ENCODE measurements at places on chromosomes 5 and 9.

- DNase-seq = no peak
These were observed 656.3 kb upstream of the FAM174A start for GRCh38 chr5:99878830-99879229.

DNA sequence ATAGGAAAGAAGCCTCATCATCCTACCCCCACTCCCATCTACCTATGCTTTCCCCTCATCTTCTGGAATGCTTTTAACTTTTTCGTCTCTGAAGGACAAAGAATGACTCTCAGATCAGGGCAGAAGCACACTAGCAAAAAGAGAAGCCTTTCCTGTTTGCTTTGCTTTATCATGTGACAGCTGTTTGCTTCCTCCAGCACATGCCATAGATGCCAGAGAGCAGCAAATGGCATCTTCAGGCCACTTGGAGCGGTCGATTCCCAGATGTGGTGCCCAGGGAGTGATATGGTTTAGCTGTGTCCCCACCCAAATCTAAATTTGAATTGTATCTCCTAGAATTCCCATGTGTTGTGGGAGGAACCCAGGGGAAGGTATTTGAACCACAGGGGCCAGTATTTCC is 294.8 kb downstream of the GADD45G start:
- no peak for DNase-seq

DNA sequence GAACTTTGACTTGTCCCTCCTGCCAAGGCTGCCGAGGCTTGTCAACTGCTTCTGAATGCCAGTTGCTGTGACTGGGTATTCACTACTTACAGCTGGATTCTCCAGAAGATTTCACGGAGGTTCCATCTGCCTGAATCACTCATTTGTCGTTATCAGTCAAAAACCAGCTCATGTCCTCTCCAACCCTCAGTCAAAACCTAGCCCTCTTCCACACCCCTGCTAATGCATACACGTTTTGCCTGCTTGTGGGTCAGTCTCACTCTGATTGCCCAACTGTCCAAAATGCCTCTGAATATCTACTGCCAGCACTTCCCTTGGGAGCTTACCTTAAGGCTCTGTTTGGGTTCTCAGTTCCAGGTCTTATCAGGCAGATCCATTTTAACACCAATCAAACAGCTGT is 238.6 kb upstream of the TMEM161B start:
- DNase-seq = no peak

GRCh38 chr5:23445573-23445972 is 61.8 kb upstream of the PRDM9 start:
- DNase-seq = no peak

DNA sequence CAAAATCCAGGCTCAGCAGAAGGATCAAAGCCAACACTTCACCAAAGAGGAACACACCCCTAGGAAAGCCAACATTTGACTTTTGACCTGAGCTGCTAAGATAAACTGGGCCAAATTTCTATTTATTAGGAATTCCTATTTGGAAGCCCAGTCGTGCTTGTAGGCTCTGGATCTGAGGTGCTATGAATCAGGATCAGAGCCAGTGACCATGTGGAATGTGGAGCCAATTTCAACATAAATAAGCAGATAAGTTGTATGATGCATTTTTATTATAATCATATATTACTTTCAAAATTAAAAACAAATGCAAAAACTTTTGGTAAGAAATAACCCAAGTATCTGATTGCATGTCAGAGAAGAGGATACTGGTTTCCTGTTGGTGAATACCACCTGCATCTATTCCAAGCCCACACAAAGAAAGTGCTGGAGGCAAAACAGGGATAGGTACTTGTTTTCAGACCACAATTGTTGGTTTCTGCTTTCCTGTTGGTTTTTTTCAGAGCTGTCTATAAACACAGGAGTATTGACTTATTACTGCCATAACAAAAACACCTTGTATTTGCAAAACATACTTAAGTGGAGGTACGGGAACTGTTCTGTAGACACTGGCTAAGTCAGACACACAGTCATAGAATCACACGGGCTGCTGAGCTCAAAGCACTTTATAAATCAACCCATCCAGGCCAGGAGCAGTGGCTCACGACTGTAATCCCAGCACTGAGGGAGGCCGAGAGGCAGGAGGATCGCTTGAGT is 52.8 kb downstream of the ARL15 start:
- DNase-seq = no peak

- DNase-seq = no peak
These were observed 1.6 kb downstream of the IRX4 start for GRCh38 chr5:1881098-1881572.

GRCh38 chr5:74667396-74667795 is 17.6 kb upstream of the HEXB start:
- no peak for DNase-seq

GRCh38 chr9:101029315-101030085 is 973 bp downstream of the PLPPR1 start:
- DNase-seq = peak; percentile 19

DNA sequence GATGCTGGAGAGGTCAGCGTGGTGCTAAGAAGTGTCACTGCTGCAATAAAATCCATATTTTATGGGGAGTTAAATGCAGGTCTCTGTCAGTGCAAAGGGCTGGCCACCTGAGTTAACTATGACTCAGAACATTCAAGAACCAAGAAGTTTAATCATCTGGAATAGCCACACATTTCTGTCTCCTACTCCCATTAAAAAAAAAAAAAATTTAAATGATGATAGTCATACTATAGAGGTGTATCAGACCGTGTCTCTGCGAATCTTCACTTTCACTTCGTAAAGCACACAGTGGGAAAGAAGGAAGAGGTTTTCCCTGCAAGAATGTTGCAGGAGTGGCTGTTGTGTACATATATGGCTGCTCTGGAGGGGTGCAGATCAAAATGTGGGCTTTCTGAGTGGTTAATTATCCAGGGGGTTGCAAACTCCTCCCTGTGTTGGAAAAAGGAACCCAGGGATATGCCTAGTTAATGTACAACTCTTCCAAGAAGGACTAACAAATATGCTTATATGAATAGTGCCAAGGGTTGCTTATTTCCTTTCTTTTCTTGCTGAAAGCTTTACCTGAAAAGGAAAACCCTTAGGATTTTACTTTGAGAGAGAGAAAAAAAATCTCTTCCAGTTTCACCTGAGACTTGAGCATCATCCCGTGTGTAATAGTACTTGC is 1.5 kb downstream of the CDH6 start:
- no peak for DNase-seq

GRCh38 chr5:79771387-79771786 is 81.8 kb downstream of the CMYA5 start:
- DNase-seq = no peak

- no peak for DNase-seq
These were observed 1767.7 kb downstream of the EFNA5 start for GRCh38 chr5:105903069-105903468.

DNA sequence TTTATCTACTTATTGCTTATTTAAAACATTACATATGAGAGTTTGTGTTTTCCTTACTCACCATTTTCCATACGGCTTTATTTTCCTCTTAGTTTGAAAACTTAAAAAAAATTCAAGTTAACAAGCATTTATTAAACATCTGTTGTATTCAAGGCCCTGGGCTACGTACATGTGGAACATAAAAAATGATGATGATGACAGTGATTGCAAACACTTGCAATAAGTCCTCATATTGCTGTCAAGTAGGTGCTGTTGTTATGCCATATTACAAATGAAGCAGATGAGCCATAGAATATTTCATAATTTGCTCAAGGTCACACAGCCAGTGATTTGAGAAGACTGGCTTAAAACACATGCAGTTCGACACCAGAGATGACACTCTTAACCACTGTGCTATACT is 180.6 kb downstream of the COMMD10 start:
- no peak for DNase-seq

GRCh38 chr9:99140685-99141314 is 35.9 kb downstream of the TGFBR1 start:
- DNase-seq = peak; percentile 38

DNA sequence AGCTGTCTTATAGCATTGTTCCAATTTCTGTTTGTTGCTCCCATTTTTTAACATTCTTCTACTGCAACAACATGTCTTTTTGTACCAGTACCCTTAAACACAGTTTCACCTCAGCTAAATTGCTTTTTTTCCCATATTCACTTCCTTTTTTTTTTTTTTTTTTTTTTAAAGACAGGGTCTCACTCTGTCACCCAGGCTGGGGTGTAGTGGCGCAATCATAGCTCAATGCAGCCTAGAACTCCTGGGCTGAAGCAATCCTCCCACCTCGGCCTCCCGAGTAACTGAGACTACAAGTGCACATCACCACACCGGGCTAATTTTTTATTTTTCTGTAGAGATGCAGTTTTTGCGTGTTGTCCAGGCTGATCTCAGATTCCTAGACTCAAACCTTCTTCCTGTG is 161.3 kb downstream of the NIPBL start:
- no peak for DNase-seq

DNA sequence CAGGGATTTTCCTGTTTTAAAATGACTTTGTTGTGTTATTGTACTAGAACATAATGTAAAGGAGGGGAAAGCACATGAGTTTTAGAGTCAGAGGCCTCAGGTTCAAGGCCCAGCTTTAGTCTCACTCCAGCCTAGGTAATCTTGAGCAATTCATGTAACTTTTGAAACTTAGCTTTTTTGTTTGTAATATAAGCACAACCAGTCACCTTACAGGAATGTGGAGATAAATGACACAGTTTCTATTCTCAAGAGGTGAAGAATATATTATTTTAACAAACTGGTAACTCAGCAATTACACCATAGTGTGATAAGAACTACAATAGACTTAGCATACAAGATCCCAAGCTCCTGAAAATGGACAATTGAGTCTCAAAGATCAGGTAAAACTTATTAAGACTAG is 51.2 kb downstream of the ADAMTS19 start:
- DNase-seq = no peak

DNA sequence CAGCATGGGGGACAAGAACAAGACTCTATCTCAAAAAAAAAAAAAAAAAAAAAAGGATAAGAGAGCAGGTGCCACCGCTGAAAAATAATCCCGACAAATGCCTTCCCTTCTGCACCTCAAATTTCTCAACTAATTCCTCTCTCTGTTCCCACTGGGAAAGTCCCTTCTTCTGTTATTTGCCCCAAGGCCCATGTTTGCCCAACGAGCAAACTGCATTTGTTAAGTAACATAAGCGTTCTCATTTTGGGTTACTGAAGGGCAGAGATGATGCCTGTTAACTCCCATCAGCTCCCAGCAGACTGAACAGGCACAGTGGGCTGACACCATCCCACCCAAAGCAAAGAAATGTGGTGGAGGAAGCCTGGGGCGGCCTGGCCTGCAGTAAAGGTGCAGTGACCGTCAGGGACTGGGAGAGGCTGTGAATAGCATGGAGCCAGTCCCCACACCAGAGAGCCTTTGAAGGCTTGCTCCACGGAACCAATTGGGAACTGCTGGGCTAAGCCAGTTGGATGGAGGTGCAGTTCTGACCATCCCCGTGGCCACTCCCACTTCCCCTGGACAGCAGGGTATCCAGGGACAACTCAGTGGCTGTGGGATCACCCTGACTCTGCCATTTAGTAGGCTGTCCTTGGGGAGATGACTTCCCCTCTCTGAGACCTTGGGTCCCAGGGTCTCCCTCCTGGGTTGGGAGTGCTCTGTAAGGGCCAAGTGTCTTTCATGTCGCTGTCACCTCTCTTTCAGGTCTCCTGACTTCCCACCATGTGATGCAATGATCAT is 149.7 kb upstream of the IER5L start:
- DNase-seq = no peak

DNA sequence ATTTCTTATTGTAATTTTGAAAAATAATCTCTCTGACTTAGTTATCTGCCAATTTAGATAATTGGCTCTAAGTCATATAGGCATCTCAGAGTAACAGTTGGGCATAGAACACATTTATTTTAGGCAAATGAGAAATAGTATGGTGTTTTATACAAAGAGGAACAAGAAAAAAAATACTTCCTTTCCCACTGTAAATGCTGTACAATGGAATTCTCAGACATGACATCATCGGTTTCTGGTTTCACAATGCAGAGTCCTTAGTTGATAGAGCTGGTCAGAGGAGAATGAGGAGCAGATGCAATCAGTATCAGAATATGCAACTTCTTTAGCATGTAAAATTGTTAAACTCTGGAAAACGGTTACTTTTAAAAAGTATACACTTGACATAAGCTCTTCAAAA is 49.4 kb downstream of the PLK2 start:
- no peak for DNase-seq

DNA sequence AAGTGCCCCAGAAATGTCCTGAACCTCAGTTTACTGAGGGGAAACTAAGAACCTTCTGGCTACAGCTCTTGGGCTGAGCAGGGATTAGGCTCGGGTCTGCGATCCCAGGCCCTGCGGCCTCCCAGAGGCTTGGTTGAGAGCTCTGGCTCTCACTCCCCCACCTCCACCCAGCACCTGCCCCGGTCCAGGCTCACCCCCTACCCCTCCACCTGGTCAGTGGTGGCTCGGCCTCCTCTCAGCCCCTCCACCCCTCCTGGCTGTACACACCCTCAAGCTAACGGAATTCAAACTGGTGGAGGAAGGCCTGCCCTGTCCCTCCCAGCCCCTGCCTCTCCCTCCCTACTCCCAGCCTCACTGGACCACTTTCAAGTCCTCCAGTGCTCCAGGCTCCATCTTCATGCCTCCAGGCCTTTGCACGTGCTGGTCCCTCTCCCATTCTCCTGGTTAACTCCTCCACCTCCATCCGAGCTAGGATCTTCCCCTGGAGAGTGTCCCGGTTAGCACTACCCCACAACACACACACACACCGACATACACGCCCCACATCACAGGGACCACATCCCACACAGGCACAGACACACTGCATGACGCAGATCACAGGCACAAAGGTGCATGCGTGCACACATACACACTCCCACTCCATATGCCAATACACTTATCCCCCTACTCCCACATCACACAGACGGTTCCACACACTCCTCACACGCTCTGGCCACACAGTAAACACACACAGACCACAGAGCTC is 130.9 kb downstream of the C9orf50 start:
- peak; percentile 55 for DNase-seq

- no peak for DNase-seq
These were observed 231.0 kb downstream of the NNT start for GRCh38 chr5:43833961-43834360.

DNA sequence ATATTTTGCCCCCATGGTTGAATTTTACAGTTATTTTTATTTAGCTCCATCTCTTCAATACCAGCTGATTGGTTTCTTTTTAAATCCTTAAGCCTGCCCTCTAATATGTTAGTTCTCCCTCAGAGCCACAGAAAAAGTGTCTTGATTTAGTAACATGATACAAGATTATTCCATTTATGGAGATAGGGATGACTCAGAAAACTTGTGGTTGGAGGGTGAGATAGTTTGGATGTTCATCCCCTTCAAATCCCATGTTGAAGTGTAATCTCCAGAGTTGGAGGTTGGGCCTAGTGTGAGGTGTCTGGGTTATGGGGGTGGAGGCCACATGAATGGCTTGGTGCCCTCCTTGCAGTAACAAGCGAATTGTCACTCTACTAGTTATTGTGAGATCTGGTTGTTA is 115.7 kb downstream of the FBXO38 start:
- DNase-seq = no peak

- DNase-seq = no peak
These were observed 175.3 kb downstream of the ARL15 start for GRCh38 chr5:54135042-54135441.

- DNase-seq = no peak
These were observed 465.7 kb downstream of the DTWD2 start for GRCh38 chr5:118522626-118523025.
